ENCODE measurements at places on chromosomes 5 and 9.

- no peak for DNase-seq
These were observed 31.6 kb downstream of the CDH6 start for GRCh38 chr5:31225118-31225517.

- DNase-seq: no peak
These were observed 45.0 kb upstream of the TNFSF15 start for GRCh38 chr9:114850871-114851270.

DNA sequence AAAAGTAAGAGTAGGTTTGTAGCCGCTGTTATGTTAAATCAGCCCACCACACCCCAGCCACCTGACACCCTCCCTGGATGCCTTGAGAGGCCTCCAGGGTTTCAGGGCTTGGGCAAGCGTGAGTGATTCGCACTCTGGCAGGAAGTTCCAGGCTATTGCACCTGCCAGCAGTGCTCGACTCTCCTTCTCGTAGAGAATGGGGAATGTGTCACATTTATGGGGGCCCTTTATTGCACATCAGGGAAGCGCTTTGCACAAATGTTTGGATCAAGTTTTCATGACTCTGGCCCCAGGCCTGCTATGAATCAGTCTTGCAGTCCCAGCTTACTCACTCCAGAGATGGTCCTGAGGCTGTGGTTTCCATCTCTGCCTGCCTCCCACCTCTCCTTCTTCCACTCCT lies 66.1 kb upstream of the ADRA1B start:
- no peak for DNase-seq

DNA sequence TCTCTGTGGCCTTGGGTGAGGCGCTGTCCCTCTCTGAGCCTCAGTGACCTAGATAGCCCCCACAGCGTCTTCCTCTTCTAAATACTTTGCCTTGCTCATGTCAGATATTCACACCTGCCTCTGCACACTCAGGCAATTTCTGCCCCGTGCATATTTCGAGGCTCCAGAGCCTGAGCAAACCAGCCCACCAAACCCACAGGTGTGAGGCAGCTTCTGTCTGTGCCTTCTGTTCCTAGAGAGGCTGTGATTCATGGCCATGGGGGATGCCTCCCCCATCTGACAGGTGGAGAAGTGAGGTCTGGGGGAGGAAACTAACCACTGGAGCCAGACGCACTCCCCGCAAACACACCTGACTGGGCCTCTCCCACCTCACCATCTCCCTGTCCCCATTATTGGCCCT lies 42.7 kb upstream of the CPLX2 start:
- no peak for DNase-seq

DNA sequence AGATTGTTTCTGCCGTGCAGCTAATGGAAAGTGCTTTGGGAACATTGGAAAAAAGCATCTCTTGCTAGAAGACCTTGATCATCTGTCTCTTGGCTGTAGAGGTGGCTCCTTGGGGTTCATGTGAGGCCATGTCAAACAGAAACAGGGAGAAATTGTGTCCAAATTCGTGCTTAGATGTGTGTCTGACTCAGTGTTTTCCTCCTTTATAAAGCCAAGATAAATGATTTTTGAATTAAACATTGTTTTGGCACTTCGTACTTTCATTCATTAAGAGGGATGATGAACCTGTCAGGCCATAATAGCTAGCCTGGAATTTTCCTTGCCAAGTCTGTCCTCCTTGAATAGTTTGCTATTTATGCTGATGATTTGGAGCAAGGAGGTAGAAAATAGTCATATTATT lies 143.8 kb downstream of the FBXL7 start:
- DNase-seq: no peak

GRCh38 chr5:179960204-179960831 lies 52.6 kb upstream of the TBC1D9B start:
- DNase-seq: no peak

DNA sequence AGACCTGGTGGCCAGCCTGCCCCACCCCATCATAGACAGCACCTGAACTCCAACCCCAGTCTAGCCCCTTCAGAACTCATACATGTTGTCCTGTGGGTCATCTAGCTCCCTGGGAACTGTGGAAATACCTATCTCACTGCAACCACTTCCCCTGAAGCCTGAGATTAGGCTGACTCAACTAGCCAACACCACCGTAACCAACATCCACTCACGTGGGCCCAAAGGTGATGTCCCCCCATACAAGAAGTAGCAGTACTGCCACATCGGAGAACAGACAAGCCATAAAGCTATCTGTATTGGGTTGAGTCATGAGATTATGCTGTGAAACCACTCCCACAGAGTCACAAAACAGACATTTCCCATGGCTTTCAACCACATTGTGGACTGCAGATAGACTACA lies 46.6 kb downstream of the OSMR start:
- DNase-seq: no peak

DNA sequence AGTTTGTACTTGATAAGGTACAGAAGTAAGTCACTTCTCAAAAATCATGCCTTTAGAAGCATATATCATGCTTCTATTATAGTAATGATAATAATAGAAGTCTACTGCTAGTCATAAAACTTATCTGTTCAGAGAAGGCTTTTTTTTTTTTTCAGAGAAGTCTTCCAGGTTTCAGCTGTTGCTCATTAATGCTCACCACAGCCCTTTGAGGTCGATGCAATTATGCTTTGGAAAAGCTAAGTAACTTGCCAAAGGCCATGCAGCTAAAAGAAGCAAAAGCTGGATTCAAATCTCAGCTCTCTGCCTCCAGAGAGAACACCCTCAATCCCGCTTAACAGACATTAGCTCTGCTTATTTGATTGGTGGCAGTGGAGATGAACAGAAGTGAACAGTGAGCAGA lies 150.8 kb downstream of the DOCK8 start:
- DNase-seq: no peak

- no peak for DNase-seq
These were observed 13.8 kb downstream of the NEUROG1 start for GRCh38 chr5:135521964-135522363.

- DNase-seq: no peak
These were observed 305.0 kb upstream of the IRX4 start for GRCh38 chr5:2187687-2188086.

DNA sequence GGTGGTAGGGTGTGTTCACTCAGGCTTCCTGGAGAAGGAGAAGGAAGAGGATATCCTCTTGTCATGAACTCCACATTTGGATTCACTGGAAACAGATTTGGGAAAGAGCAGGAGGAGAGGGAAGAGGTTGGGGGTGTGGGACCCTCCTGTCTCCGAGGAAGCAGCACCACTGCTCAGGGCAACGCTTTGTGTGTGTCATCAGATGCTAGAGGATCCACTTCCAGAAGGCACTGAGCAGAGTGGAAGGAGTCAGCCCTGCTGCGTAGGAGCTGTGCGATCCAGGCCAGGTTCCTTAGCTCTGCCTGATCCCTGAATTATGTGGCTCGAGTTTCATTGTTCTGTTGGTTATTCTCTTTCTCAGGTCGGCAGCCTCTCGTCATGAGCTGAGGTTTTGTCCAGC lies 37.3 kb upstream of the TJP2 start:
- no peak for DNase-seq

DNA sequence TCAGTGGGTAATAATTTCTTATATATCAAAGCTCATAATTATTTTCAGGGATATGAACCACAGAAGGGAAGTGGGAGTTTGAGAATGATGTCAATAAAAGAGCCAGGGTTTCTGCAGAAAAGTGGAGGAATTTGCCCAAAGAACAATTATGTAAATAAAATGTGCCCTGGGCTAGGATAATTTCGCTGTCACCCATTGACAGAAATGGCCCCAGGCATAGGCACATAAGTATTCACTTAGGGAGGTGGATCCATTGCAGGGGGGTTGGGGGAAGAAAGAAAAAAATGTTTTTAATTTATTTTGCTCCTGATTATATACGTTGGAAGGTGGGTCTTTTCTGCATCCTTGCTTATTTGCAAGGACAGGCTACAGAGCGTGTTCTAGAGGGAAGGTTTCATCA lies 135.1 kb upstream of the IRX2 start:
- DNase-seq: no peak

GRCh38 chr9:107018861-107019545 lies 156.0 kb downstream of the ZNF462 start:
- DNase-seq: no peak

- no peak for DNase-seq
These were observed 10.6 kb downstream of the FGFR4 start for GRCh38 chr5:177097016-177097985.

- no peak for DNase-seq
These were observed 757 bp downstream of the SAPCD2 start for GRCh38 chr9:137069508-137070091.

DNA sequence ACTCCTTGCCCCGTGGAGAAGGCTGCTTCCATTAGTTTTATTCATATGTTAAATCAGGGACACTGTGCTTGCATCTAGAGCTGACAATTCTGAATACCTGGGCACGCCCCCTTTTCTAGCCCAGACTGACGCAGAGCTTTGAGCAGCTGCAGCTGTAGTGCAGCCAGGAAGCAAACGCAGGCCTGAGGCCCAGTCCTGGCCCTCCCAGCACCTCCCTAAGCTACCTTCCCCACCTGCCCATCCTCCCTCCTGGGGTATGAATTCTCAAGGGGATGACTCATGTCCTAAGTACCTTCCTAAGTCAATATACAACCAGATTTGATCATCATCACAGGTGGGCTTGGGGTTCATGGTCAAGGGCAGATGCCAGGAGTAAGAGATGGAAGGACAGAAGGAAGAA lies 3.5 kb downstream of the PHF19 start:
- no peak for DNase-seq

DNA sequence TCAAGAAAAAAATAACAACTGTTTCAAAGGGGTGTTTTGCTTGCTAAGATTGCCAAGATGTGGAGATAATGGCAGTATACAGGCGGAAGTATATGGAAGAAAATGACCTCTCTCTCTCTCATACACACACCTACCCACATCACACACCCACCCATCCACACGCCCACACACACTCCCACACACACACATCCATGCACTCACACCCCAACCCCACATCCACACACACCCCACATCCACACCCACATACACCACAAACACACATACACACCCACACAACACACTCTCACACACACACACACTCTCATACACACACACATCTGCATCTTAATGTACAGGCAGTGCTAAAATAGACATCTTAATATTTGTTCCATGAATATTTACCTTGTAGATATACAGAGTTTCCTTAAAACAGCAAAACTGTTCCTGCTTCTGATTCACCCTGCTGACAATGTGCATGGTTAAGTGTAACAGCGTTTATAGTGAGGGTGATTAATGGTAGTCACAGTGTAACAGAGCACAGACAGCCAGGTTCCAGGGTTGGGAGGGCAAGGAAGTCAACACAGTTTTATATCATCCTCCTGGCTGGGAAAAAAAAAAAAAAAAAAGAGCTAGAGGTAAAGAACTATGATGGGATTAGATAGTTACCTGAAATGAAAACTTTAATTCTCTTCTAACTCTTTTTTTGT lies 8.3 kb downstream of the BHMT2 start:
- DNase-seq: no peak

DNA sequence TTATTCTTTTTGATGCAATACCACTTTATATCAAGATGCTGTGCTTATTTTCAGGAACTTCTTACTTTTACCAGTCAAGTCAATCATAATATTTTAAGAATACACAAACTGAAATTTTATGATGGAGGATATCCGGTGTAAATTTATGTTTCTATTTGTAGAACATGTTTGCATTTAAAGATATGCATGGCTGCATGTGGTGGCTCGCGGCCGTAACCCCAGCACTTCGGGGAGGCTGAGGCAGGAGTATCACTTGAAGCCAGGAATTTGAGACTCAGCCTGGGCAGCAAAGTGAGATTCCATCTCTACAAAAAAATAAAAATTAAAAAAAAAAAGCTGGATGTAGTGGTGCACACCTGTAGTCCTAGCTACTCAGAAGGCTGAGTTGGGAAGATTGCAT lies 73.5 kb upstream of the ALDH1A1 start:
- no peak for DNase-seq

DNA sequence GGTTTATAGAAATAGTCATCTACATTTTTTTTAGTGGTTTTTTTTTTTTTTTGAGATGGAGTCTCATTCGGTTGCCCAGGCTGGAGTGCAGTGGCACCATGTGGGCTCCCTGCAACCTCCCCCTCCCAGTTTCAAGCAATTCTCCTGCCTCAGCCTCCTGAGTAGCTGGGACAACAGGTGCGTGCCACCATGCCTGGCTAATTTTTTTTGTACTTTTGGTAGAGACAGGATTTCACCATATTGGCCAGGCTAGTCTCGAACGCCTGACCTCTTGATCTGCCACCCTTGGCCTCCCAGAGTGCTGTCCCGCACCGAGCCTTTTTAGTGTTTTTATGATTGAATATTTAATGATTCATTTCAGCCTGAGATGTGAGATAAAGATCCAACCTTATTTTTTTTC lies 27.3 kb downstream of the ANKRD33B start:
- DNase-seq: no peak

GRCh38 chr5:124234022-124234769 lies 512.2 kb downstream of the ZNF608 start:
- DNase-seq: no peak

DNA sequence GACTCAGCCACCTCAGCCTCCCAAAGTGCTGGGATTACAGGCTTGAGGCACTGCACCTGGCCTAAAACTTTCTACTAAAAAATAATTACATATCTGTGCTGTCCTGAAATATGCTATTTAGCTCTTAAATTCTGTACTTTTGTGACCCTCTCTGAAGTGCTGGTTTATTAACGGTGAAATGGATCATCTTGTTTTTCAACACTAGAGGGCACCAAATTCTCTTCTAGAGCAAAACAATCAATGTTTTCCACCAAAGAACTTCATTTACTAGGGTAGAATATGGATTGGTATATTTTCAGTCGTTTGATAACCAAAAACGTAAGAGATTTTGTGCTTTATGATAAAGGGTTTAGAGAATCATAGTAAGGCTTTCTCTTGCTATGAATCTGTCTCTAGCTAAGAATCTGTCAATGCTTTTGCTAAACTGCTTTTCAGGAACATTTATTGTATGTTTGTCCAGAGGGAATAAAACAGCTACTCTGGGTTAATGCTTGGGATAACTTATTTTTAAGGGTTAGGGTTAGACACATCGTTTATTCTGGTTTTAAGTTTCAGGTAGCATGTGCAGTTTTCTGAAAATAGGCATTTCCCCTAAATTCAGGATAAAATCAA lies 63.6 kb downstream of the RNF180 start:
- no peak for DNase-seq

GRCh38 chr5:180424094-180424493 lies 70.1 kb upstream of the CNOT6 start:
- DNase-seq: no peak

DNA sequence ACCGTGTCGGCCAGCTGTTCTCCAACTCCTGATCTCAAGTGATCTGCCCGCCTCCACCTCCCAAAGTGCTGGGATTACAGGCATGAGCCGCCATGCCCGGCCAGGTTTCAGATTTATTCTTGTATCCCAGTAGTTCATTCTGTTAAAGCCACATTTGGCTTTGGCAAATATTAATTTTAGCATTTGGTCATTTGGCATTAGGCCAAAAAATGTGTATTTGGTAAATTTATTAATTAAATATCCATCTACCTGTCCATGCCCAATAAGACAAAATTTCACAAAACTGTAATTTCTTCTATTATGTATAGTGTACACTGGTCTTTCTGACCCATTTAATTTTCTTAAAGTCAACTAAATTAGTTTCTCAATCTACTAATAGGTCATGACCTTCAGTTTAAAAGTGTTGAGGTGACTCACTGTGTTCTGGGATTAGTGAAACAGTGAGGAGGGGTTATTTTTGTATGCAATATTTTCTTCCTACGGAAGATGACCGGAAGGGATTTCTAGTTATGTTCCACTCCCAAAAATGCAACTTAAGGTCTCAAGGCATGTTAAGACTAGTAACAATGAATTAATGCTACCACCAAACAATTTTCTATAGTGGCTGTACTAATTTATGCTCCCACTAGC lies 21.0 kb downstream of the OSTF1 start:
- no peak for DNase-seq

- no peak for DNase-seq
These were observed 56.0 kb upstream of the HMHB1 start for GRCh38 chr5:143755966-143756365.

Data from bone marrow (tissue), 2 donors.